ENCODE measurements at places on chromosomes 12 and 14. TPM values are rescaled to one million over a fixed set of nuclear protein-coding genes. Genes with fewer than 3 reads are reported as not detected.

DNA sequence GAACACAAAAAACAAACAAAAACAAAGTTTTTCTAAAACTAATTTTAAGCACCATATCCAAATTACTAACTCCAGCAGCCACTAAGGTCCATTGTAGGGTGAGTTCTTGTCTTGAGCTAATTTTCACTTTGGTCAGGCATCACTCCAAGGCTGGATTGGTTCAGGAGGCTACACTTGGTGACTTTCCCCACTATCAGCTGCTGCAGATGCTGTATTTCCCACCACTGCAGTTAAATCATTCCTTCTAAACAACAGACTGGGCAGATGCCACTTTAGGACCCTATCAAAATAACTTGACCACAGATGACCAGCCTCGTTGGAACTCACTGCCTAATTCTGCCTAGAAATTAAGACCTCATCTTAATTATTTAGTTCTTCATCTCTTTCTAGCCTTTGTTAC lies 140.5 kb downstream of the SLC16A7 start:
- no peaks in the 10 kb centered on the region for H3K4me1 ChIP-seq
- no peak for DNase-seq
- H3K4me3 ChIP-seq = no peak overlapping the region

KRT79 gene
- not detected for total RNA-seq

DNA sequence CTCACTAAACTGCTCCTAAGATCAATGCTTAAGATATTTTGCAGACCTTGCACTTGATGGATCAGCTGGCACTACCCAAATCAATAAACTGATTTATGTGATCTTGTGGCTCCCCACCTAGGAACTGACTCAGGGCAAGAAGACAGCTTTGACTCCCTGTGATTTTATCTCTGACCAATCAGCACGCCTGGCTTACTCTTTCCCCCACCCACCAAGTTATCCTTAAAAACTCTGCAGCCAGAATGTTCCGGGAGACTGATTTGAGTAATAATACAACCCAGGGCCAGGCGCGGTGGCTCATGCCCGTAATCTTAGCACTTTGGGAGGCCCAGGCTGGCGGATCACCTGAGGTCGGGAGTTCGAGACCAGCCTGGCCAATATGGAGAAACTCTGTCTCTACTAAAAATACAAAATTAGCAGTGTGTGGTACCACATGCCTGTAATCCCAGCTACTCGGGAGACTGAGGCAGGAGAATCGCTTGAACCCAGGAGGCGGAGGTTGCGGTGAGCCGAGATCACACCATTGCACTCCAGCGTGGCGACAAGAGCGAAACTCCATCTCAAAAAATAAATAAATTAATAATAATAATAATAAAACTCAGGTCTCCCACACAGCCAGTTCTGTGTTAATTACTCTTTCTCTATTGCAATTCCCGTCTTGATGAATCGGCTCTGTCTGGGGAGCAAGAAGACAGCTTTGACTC lies 12.0 kb downstream of the MORN3 start:
- no peak overlapping the region for H3K4me3 ChIP-seq
- H3K27ac ChIP-seq = no peak overlapping the region
- no peak for DNase-seq
- H3K27me3 ChIP-seq = no peaks in the 10 kb centered on the region
- H3K4me1 ChIP-seq = no peaks in the 10 kb centered on the region
- H3K36me3 ChIP-seq = no peaks in the 10 kb centered on the region

MED6 gene
- 74.3 TPM for total RNA-seq

GRCh38 chr12:53754633-53755264 lies 3.0 kb upstream of the CISTR start:
- H3K36me3 ChIP-seq = no peaks in the 10 kb centered on the region
- H3K27me3 ChIP-seq = no peaks in the 10 kb centered on the region
- H3K4me1 ChIP-seq = peaks cover 43% of the 10 kb centered on the region
- H3K27ac ChIP-seq = peak overlapping the region; percentile 11
- H3K4me3 ChIP-seq = no peak overlapping the region

DNA sequence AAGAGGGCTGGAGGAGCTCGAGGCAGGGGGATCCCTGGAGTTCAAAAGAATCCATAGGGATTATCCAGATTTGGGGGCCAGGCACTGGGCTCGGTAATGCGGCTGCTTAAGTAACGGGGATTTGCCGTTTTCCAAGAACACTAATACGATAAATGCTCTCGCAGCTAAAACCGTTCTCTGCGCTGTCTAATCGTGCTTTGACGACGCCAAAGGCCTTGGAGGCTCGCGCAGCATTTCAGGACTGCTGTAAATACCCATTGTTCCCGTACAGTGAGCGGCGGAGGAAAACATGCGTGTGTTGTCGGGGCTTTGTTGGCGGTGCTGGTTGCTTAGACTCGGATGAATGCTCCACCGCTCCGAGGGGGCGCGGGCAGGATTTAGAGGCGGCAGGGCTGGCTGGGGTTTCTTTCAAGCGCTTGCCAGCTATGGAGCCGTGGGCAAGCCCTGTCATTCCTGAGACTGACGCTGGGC lies 26.2 kb downstream of the DIO3 start:
- no peaks in the 10 kb centered on the region for H3K27me3 ChIP-seq
- H3K36me3 ChIP-seq = no peaks in the 10 kb centered on the region
- H3K4me1 ChIP-seq = no peaks in the 10 kb centered on the region
- H3K27ac ChIP-seq = no peak overlapping the region
- H3K4me3 ChIP-seq = no peak overlapping the region

- no peak overlapping the region for H3K4me3 ChIP-seq
- peaks cover 7% of the 10 kb centered on the region for H3K4me1 ChIP-seq
- no peaks in the 10 kb centered on the region for H3K36me3 ChIP-seq
- H3K27me3 ChIP-seq = no peaks in the 10 kb centered on the region
- no peak overlapping the region for H3K27ac ChIP-seq
Observed at GRCh38 chr12:15928870-15929571, 17.9 kb downstream of the DERA start.
